ENCODE measurements at places on chromosomes 2 and 18.

DNA sequence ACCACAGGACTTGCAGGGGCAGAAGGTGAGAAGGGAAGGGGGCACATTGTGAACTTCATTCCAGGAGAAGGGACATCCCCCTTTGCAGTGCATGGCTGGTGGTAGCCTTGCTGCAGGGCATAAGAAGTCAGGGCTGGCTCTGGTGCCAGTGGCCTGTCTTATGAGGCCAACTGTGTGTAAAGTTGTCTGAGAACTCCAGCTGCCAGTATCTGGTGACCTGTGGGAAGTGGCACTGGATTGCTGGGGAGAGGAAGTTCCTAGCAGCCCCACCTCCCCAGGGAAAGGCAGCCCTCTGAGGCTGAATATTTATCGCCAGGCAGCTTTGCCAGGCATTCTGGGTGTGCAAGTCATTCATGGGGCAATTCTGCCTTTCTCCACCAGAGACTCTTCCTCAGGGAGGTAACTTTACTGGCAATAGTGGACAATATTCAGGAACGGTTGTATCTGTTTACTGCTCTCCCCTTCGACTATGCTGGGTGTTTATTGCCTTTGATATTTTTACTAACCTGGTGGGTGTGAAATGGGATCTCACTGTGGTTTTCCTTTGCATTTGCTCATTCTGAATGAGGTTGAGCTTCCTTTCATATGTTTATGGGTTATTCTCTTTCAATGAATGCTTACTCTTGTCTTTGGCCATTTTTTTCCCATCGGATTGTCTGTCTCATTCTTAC, 12.3 kb downstream of the TRPM8 start:
- no peak for DNase-seq

DNA sequence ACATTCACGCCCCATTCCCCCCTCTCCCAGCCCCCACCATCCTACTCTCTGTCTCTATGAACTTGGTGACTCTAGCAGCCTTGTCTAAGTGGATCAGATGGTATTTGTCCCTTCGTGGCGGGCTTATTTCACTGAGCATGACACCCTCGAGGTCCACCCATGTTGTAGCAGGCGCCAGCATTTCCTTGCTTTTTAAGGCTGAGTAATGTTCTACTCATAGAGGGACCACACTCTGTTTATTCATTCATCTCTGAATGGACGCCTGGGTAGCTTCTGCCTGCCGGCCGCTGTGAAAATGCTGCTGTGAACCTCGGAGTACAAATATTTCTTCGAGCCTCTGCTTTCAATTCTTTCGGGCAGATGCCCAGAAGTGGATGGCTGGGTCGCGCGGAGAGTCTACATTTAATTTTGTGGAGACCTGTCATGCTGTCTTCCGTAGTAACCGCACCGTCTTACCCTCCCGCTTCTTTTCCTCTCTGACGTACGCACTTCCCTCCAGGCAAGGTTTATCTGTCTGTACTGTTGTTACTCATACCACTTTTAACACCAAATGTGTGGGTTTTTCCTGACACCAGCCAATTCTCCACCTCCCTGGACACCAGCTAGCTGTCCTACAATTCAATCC, 5.6 kb downstream of the CROCC2 start:
- no peak for DNase-seq

- DNase-seq, result no peak
Observed at GRCh38 chr18:6039055-6039454, 143.7 kb upstream of the TMEM200C start.

DNA sequence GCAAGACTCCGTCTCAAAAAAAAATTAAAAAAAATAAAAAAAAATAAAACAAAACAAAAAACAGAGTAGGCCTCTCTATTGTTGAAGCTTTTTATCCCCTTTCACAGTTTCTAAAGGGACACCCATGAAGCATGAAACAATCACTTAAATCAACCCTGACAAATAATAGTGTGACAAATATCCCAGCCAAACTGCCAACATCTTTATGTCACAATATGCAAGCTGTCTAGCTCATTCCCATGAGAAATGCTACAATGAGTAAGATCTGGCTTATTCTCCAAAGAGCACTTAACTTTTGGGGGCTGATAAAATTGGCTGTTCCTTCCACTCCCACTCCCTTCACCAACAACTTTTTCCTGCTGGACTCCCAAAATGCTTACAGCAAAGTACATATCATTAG, 21.7 kb upstream of the ABCA12 start:
- no peak for DNase-seq

- DNase-seq, result no peak
Observed at GRCh38 chr2:27811768-27812167, 40.2 kb downstream of the MRPL33 start.

- DNase-seq, result no peak
Observed at GRCh38 chr2:47177043-47177565, 22.0 kb upstream of the STPG4 start.

- DNase-seq, result no peak
Observed at GRCh38 chr18:10121786-10122515, 208.1 kb downstream of the VAPA start.

Measured in stimulated activated CD4-positive, alpha-beta T cell treated with anti-CD3 and anti-CD28 coated beads, Interleukin-1b, Interleukin-23, amount 100 ng/mL, for 4 hours (primary cell).